ENCODE measurements at places on chromosomes 11 and 22.

DNA sequence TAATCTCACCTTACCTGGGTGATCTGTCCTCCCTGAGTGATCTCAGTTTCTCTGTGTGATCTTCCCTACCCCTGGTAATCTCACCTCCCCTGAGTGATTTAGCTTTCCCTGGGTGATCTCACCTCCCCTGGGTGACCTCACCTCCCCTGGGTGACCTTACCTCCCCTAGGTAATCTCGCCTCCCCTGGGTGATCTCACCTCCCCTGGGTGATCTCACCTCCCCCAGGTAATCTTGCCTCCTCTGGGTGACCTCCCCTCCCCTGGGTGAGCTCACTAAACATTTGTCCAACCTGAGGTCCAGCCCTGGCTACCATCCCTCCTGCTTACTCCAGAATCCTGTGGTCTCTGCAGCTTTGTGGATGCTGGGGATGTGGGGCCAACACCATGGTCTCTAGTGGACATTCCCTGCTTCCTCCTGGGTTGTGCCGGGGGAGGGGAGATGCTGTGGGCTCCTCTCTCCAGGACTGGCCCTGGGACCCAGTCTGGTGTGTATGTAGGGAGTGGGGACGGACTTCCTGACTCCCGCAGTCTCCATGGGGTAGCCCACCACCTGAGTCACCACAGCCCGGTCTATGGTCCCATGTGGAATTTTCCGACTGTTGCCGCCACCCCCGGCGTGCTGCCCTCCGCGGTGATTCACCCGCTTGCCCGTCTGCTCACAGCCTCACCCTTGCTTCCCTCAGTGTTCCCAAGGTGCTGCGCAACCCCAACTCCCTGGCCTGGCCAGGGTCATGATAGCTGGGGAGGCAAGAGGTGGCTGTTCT lies 9.9 kb downstream of the LSP1 start:
- DNase-seq = no peak

- DNase-seq = peak; percentile 74
Measured at GRCh38 chr22:44975427-44976262, 34.2 kb downstream of the PHF21B start.

- DNase-seq = no peak
Measured at GRCh38 chr22:21606775-21607174, 23.0 kb downstream of the YDJC start.

DNA sequence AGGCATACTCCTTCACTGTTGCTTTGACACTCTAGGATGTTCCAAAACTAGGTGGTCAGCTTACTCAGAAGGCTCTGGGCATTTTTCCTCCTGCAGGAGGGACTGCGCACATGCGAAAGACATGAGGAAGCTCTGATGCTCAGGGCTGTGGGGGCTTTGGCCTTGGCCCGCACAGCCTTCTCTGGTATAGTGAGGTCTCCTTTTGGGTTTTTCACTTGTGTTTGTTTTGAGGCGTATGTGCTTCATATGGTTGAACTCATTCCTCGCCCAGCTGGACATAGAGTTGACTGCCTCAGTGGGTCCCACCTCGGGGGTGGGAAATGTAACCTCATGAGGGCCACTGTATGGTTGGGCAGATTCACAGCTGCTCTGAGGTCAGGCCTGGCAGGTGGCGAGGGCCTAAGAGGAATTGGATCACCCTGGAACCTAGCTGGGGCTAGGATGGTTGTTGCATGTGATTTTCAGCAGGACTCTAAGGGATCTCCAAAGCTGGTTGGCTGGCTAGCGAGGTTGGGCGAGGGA lies 63.7 kb downstream of the PTPRJ start:
- DNase-seq = no peak

- DNase-seq = no peak
Measured at GRCh38 chr22:31897842-31898805, 46.2 kb upstream of the YWHAH start.

GRCh38 chr22:45770506-45770905 lies 98.9 kb downstream of the ATXN10 start:
- no peak for DNase-seq

- no peak for DNase-seq
Measured at GRCh38 chr11:7775689-7776088, 21.1 kb downstream of the OR5P2 start.

- DNase-seq = no peak
Measured at GRCh38 chr11:107591378-107592230, 657 bp downstream of the ELMOD1 start.

- no peak for DNase-seq
Measured at GRCh38 chr11:111416231-111416960, 37.3 kb upstream of the POU2AF1 start.

DNA sequence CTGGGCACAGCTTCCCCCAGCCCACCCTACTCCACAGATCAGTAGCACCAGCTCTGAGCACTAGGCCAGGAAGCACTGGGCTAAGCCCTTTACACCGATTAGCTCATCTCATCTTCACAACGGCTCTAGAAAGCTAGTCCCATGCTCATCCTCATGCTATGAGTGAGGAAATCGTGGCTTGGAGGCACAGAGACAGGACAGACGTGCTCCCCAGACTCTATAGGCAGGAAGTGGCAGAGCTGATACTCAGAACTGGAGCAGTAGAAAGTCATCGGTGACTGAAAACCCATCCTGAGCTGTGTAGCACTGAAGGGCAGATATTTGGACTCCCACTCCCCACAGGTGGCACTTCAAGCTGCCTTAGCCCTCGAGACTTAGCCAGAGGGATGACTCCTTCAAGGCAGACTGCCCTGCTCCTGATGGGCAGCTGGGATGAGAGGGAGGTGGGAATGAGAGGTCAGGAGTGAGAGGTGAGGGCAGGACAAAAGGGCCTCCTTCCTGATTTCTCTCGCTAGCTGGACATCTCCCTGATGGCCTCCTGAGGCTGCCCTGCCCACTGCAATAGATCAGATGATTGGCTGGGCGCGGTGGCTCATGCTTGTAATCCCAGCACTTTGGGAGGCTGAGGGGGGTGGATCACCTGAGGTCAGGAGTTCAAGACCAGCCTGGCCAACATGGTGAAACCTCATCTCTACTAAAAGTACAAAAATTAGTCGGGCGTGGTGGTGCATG lies 9.7 kb downstream of the CD5 start:
- DNase-seq = no peak

- DNase-seq = no peak
Measured at GRCh38 chr11:113728814-113729213, 22.7 kb upstream of the TMPRSS5 start.

GRCh38 chr11:70415642-70416395 lies 17.5 kb downstream of the CTTN start:
- DNase-seq = no peak

DNA sequence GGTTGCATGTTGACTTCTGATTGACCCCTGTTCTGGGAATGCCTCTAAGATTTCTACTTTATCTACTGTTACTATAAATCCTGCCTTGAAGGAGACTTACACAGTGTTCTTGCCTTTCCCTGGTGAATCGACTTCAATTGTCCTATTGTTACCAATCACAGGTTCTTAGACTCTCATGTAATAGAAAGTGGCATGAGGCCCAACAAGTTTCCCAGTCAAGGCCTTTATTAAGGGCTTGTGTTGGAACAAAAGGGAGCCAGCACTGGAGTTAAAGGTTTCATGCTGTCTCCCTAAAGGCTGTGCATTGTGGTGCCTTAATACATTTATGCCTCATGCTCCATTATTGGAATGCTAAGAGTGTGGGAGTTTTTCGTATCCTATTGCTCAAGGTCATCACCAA lies 23.3 kb downstream of the MS4A2 start:
- no peak for DNase-seq

- no peak for DNase-seq
Measured at GRCh38 chr11:40287916-40288803, 1171.3 kb downstream of the LRRC4C start.

DNA sequence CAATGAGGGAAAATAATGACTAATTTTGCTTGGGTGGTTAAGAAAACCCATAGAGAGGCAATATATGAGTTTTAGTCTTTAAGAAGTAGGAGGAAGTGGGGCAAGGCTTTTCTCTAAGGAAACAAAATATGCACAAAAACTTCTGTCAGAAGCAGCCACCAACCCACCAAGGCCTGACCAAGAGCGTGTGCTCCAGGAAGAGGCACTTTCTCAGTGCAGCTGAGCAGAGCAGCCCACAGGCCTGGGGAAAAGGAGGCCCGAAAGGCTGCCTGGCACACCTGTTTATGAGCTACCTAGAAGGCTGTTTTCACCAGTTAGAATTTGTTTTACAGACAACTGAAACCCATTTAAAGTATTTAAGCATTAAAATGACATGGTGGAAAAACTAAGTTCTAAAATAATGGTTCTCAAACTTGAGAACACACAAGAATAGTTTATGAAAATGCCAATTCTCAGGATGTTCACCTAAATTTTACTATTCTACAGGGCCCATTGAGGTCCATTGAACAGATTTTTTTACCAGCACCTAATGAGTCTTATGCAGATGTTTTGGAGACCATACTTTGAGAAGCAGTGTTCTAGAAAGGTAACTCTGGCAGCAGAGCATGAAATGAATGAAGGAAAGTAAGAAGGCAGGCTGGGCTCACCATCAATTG lies 160.5 kb upstream of the DDI1 start:
- DNase-seq = no peak

GRCh38 chr11:121703201-121703600 lies 250.4 kb upstream of the SORL1-AS1 start:
- no peak for DNase-seq

DNA sequence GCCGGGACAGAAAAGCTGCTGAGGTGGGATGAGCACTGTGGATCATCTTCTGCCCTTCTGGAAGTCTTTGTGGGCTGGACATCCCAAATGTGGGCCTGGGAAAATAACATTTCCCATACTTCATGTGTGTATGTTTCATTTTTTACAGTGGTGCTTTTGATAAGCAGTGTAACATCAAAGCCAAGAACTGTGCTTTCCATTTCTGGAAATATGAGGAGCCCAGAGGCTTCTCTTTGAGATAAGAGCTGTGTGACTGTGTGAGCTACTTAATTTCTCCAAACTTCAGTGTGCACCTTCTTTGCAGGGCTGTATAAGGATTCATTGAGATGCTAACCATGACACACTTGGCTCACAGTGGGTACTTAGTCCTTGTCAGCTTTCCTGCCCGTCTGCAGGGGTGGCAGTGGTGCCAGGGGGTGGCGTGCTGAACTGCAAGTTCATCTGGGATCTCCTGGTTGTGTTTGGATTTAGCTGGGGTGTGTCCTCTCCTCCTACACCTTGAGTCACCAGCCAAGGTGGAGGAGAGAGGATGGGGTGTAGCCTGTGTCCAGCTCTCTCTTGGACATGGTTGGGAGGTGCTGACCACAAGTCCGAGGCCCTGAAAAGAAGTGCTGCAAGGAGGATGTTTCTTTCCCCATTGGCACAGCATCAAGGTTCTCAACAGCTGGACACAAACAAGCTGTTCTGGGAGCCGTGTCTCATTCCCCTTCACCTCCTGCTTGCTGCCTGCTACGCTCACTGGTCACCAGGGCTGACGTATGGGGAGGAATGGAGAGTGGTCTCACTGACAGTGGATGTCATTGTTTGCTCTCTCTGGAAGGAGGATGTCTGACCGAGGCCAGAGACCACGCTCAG lies 139.4 kb downstream of the TEAD1 start:
- peak; percentile 24 for DNase-seq

- no peak for DNase-seq
Measured at GRCh38 chr22:22045571-22046335, 63.2 kb upstream of the TOP3B start.

DNA sequence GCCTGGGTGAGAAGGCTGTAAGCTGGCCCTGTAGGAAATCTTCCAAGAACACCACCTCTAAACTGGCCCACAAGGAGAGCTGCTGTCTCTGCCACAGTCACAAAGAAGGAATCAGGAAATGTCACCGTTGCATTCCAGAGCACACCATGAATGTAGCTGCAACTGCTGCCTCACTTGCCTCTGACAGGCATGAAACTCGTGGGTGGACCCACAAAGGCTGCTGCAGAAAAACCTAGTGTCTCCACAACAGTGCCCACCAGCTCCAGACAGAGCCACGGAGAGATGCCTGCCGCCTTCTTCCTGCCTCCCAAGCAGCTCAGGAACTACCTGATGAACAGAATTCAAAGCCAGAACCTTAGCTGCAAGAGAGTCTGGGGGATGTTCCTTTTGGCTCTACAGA lies 10.5 kb downstream of the DNAJB13 start:
- DNase-seq = no peak

- DNase-seq = no peak
Measured at GRCh38 chr11:34495724-34496377, 17.7 kb downstream of the ELF5 start.

DNA sequence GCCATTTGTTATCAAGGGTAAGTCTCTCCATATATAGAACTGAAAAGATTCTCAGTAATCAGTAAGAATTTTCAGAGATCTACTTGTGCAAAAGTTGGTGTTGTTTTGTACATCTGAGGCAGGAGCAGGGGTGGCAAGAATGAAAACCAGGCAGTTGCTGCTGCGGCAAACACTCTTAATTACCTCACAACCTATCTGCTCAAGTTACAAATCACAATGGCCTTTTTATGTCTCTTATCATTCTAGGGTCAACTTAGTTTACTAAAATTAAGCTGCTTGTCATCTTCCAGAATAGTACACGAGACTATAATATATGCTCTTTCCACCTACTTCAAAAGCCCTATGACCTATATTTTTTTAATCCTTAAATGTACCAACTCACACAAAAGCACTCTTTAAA lies 14.3 kb upstream of the FSHB start:
- no peak for DNase-seq

DNA sequence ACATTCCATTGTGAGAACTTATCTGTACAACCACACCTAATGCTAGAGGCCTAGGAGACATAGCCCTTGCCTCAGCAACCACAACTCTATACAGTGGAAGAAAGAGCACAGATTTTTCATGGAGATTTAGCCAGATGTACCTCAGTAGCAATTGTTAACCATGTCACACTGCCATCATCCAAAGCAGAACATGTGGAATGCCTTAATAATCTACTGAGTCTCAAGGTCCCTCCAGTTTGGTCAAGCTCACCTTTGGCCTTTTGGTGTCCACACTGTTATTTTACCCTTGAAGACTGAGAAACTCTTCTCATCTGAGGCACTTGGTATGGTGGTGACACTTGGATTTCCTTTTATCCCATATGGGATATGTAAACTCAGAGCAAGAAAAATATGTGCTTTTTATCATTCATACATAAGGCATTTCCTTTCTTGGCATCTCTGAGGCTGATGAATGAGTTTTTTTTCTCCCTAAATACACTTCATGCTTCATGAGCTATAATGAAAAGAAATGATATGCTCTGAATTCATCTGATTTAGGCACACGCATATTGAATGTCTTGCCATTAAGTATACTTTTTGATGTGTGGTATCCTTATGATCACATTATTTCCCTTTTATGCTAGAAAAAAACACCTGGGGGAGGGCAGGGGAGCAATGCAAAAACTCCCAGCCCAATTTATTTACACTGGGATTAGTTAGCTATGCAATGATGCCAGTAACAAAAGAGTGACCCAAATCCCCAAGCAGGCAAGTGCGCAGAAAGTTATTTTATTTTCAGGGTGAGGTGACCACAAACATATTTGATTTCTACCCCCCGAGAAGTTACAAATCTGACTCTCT lies 63.3 kb upstream of the ME3 start:
- peak; percentile 42 for DNase-seq

Data from LoVo (cell line).